ENCODE measurements at places on chromosomes 4 and X.
A peak's percentile ranks its signal among the peaks of the same experiment; 100 is the strongest.

- DNase-seq: no peak
Measured at GRCh38 chrX:44667771-44668170, 125.1 kb upstream of the FUNDC1 start.

DNA sequence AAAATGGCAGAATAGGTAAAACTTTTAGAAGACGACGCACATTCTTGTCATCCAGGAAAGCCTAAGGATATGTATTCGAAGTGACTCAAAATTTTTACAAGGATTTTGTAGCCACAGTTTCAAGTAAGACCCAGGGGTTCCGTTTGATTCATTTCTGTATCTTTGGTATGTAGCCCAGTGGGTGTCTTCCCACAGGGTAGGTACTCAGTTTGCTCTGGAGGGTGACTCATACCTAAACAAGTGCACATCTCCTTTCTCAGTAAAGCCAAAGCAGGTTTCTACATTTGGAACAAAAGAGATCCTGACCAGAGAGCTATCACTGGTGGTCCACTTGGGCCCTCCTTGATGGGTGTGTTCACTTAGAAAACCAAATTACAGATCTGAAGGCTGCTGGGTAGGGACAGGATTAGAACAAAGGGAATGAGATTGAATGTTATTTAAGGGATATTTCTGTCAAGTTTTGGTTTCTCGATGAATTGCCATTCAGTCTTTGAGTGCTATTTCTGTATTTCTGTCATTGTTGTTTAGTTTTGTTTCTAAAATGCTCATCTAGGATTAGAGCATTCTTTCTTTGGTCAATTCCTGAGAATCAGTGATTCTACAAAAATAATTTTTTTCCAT, 56.1 kb downstream of the PLS3 start:
- no peak for DNase-seq

GRCh38 chrX:47828984-47829383, 7.7 kb upstream of the ZNF81 start:
- DNase-seq: no peak

GRCh38 chr4:170425521-170426143, 335.9 kb upstream of the AADAT start:
- no peak for DNase-seq

DNA sequence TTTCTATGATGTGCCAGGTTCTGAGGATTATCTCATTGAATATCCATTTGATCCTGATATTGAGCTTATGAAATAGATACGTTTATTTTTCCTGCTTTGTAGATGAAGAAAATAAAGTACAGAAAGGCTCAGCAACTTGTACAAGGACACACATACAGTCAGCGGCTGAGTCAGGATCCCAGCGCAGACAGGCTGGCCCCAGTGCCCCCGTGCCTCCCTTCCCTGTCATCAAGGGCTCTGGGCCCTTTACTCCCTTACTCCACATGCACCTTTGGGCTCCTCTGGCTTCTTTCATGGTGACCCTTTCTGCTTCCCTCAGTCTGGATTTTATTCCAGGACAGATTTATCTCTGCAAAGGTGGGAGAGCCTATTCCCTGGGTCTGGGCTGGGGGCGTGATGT, 12.8 kb downstream of the RASL11B start:
- no peak for DNase-seq

DNA sequence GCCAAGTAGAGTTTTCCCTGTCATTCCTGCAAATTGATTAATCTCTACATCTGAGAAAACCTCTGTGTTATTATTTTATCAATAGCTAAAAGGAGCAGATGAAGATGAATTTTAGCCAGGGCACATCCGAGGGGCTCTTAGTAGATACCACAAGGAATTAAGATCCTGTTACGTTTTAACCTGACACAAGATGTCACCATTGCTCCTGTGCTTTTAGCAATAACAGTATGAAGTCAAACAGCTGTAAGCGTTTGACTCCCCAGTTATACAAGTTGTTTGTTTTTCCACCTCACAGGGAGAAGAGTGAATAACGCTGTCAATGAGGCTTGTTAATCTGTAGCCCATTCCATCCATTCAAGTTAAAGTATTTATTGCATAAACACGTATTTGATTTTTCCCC, 76.0 kb upstream of the AP1S2 start:
- DNase-seq: peak; percentile 76

Data from neural progenitor cell (in vitro differentiated cells).